ENCODE measurements at places on chromosomes 16 and 17.

DNA sequence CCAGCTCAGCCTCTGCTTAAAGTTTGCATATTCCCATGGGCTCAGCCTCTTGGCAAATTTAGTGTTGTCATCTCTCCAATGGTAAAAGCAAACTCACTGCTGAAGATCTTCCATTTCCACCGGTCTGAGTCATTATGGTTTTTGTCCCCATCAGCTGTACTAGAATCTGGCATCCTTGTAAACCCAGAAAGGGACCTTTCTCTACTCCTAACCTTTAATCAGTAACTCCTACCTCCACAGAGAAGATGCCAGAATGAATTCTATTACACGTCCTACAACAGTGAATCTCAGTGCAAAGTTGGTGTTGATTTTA, 45.8 kb downstream of the ZNF652 start:
- DNase-seq: no peak

GRCh38 chr17:8220783-8221662, 10.6 kb upstream of the AURKB start:
- DNase-seq: peak; percentile 94

DNA sequence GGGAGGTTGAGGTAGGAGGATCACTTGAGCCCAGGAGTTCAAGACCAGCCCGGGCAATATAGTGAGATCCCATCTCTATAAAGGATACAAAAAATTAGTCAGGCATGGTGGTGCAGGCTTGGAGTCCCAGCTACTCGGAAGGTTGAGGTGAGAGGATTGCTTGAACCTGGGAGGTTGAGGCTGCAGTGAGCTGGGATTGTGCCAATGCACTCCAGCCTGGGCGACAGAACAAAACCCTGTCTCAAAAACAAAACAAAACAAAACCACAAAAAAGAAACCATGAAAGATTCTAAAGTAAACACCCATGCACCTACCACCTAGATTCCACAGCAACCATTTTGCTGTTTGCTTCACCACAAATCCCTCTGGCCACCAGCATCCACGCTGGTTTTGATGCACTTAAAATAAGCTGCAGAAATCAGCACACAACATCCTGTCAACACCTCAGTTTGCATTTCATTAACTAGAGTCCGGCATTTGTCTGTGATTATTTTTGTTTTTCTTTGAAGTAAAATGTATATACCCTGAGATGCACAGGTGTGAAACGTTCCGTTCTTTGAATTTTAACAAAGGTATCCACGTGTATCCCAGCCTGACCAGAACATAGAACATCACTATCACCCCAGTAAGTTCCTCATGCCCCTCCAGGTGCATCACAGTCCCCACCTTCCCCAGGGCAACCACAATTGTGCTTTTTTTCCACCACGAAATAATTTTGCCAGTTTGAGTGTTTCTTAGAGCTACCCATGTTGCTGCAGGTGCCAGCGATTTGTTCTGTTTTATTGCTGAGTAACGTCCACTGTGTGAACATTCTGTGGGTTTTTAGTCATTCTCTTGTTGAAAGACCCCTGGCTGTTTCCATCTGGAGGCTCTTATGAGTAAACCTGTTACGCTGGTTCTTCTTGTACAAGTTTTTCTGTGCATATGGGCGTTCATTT, 191.5 kb downstream of the SEC14L1 start:
- peak; percentile 2 for DNase-seq

DNA sequence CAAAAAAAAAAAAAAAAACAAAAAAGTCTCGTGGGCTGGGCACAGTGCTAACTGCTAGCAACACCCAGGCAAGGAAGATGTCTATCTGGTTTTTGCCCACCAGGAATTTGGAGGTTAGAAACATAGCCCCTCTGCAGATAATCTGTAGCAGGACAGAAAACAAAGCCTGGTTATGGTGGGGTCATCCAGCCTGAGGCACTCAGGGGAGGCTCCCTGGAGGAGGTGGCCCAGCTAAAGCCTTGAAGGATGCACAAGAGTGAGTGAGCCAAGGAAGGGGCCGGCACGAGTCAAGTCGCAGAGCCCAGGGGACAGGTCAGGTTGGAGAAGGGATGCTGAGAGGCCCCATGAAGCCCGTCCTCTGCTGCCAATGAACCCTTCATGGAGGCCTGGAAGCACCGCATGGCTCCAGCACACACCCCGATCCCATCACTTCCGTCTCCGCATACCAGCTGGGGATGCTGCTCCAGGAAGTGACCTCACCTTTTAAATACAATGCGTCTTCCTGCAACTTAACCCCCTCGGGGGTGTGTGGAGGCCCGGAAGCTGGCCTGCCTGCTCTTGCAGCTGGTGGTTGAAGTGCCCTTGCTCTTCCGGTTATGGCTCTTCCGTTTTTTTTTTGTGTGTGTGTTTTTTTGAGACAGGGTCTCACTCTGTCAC, 86.5 kb downstream of the ENGASE start:
- DNase-seq: no peak

- no peak for DNase-seq
These were observed 47.8 kb upstream of the FBXO47 start for GRCh38 chr17:39014795-39015545.

GRCh38 chr16:72743011-72743761, 304.7 kb downstream of the ZFHX3 start:
- DNase-seq: no peak

- no peak for DNase-seq
These were observed 13.8 kb downstream of the IGSF6 start for GRCh38 chr16:21638573-21638975.

DNA sequence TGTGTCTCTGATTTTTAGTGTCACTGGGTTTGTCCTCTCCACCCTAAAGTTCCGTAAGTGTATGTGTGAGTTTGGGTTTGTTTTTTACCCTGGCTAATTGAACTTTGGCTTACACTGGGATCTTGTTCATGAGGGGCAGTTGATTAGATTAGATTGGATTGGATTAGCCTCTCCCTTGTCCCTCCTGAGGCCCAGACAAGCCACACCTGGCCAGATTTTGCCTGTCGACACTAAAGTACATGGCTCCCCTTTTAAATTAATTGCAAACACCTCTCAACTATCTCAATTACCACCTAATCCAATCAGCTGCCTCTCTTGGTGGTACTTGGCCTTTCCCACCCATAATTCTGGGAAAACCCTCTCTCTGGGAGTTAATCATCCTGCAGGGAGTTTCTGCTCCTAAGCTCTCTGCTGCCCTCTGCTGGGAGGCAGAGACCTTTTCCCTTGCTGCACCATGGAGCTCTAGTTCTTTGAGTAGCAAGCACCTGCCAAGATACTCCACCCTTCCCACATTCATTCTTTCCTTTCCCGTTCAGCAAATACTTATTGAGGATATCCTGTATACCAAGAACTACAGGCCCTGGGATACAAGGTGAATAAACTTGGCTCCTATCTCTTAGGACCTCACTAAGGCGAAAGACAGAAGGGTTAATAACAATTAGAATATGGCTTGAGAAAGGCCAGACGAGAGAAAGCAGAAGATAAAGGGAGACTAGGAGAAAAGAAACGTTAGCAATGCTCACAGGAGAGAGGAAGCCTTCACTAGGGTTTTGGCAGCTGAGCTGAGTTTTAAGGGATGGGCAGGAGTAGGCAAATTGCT, 60.0 kb upstream of the MPHOSPH6 start:
- DNase-seq: peak; percentile 44

DNA sequence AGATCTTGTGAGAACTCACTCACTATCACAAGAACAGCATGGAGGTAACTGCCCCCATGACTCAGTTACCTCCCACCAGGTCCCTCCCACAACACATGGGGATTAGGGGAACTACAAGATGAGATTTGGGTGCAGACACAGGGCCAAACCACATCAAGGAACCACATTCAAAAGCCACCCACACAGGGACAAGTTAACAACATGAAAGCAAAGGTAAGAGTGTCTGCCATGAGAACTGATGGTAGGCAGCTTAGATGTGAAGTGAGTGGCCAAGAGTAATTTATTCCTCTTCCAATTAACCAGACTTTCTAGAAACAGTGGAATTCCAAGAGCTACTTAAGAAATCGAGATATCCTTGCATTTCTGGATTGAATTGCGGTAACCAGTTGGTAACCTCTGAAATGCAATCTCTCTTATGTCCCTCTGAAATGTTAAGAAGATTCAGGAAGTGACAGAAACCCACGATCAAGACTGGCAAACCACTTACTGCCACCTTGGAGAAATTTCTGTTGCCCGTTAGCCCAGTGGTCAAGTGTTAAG, 167.4 kb upstream of the CACNG5 start:
- DNase-seq: no peak

DNA sequence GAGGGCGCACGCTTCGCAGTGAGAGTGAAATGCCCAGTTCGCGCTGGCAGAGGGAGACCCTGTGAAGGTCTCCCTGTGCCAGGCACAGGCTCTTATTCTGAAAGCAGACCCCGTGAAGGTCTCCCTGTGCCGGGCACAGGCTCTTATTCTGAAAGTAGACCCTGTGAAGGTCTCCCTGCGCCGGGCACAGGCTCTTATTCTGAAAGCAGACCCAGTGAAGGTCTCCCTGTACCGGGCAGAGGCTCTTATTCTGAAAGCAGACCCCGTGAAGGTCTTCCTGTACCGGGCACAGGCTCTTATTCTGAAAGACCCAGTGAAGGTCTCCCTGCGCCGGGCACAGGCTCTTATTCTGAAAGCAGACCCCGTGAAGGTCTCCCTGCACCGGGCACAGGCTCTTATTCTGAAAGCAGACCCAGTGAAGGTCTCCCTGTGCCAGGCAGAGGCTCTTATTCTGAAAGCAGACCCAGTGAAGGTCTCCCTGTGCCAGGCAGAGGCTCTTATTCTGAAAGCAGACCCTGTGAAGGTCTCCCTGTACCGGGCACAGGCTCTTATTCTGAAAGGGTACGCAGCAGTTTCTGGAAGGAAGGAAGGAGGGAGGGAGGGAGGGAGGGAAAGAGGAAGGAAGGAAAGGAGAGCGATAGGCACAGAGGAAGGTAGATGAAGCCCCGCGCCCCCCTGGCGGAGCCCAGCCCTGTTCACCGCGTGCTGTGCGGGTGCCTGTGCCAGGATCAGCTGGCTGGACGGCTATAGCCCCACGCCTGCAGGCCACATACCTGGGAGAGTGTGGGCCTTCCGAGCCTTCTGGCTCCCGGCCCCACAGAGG, 55.3 kb downstream of the WDR45B start:
- peak; percentile 78 for DNase-seq

GRCh38 chr17:73189417-73190099, 3.3 kb upstream of the COG1 start:
- DNase-seq: no peak

GRCh38 chr17:82231562-82232321, 2.9 kb downstream of the SLC16A3 start:
- peak; percentile 76 for DNase-seq

GRCh38 chr17:65433592-65433991, 127.9 kb downstream of the AXIN2 start:
- DNase-seq: no peak

GRCh38 chr17:65679165-65679845, 117.9 kb upstream of the AXIN2 start:
- DNase-seq: no peak

DNA sequence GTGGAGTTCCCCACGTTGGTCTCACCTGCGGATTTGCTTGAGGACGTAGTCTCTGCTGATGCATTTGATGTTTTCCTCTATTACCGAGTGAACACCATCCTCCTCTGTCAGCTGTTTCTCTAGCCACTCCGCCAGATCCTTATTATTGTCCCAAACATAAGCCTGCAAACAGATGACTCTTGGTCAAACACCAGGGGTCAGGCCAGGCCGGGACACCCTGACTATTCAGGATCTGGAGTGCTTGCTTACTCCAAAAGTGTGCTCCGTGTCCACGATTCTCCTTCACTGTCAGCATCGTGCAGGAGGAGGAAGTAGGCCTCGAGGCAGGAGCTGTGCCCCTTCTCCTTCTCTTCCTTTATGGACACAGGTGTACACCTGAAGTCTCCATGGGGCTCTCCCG, 140.2 kb downstream of the AATF start:
- no peak for DNase-seq

GRCh38 chr17:50396261-50397110, 837 bp downstream of the LRRC59 start:
- DNase-seq: peak; percentile 29

DNA sequence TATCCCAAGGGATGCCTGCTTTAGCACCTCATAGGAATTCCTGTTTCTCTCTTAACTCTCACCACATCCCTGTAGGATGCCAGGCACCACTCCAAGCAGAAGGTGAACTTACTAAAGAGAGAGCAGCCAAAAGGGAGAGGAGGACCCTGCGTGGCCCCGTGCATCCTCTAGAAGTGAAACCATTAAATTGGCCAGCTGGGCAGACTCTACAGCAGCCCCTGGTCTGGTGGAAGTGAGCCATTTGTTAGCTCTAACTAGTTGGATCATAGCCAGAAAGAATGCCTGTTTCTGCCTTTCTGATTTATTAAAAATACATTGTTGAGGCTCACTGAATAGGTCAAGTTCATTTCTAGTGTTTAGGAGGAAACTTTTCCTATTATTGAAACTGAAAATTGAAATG, 22.3 kb downstream of the TMEM11 start:
- no peak for DNase-seq

DNA sequence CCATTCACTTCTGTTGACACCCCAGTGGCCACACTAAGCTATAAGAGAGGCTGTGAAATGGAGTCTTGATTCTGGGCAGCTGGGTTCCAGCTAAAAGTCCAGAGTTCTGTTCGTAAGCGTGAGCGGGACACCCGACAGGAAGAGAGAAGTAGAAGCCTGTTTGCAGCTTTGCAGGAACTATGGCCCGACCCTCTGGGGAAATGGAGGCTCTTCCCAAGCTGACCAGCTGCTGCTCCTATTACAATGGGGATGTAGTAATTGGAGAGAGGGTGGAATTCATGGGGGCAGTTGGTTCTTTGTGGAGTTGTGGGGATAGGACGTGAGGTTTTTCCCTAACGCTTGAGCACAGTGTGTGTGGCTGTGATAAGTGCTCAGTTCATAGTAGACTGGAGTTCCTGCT, 28.4 kb downstream of the UBALD1 start:
- no peak for DNase-seq

DNA sequence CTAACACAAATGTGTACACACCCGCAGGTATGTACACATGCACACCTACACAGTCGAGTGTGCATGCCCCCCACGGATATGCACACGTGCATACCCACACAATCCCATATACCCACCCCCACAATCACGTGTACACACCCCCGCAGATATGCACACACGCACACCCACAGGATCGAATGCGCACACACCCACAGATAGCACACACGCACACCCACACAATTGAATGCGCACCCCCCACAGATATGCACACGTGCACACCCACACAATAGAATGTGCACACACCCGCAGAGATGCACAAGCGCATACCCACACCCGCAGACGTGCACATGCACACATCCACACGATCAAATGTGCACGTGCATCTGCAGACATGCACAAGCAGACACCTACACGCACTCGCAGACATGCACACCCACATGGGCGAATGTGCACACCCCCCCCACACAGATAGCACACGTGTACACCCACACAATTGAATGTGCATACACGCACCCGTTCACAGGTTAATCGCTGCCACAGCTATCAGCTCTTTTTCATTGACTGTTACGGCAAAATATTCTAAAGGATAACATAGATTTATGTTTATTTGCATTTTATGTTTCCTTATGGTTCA, 10.8 kb downstream of the ZNF750 start:
- DNase-seq: no peak

DNA sequence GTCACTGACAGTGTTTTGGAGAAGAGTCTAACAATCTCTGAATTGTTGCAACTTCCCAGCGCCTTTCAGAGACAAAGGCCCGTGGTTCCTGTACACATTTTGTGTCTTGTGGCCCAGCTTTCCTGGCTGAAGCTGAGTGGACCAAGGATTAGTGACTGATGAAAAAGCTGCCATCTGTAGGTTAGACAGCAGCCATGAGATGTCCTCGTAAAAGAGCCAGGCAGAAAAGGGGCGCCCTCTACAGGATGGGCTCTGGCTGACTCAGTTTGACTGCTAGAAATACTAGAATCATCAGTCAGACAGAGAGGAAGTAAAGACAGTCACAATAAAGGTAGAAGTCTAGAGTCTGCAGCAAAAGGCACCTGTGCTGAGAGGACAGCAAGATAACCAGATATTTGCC, 26.5 kb upstream of the NF1 start:
- DNase-seq: peak; percentile 18
